ENCODE measurements at places on chromosomes 2 and 18. TPM values are rescaled to one million over a fixed set of nuclear protein-coding genes. Genes with fewer than 3 reads are reported as not detected.

The DQX1 gene
- total RNA-seq = under 0.01 TPM

DNA sequence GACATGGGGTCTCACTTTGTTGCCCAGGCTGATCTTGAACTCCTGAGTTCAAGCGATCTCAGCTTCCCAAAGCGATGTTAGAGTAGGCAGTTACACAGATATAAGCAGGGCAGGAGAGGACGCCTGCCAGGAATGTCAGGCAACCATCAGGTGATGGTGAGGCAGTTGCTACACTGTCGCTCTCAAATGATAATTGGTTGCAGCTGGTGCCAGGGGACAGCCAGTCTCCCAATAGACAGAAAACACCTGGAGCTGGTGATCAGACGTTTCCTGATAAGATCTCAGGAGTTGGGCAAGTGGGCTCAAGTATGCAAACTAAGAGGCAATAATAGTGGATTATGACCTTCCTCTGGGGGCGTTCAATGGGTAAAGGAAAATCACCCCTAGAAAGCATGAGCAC lies 163.1 kb upstream of the RGPD4 start:
- no peak for DNase-seq

The LCT gene
- 0.27 TPM for total RNA-seq

DNA sequence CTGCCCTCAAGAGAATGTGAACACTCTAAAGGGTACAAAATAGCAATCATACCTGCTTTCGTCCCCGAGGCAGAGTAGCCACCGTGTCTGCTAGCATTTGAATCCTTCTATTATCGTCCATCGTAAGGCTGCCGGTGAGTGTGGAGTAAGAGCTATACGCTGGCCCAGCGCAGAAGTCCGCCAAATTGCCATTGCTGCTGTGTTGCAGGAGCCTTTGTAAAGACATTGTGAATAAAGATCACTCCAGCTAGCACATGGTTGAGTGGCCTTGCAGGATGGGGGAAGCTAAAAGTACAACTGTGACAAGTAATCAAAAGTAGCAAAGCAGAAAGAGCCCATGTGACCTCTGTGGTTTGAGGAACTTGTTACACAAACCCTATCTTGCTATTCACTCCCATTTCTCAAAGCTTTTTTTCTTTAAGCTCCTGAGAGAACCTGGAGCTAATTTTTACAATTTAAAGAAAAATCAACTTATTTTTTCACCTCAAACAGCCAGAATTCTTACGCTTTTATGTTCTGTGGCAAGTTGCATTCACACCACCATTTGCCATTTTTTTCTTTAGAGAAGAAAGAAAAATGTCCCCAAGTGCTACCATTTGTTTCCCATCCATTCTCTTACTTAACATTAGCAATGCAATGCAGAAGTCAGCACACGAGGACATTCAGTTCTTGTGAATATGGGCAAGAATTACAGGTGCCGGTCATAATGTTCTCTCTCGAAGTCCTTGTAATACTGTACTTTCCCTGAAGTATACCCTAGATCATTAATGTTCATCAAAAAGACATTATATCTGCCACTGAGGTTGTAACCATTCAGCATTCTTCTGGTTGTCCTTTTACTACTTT lies at the start of gene CYTIP:
Gene CYTIP, minus strand, starts transcription at position 295 of the 846 bp plus-strand sequence. Its CDS starts 69 bp downstream, at position 226.
- DNase-seq = peak; percentile 70

GRCh38 chr2:221308507-221309066 lies 263.5 kb downstream of the EPHA4 start:
- DNase-seq = no peak

DNA sequence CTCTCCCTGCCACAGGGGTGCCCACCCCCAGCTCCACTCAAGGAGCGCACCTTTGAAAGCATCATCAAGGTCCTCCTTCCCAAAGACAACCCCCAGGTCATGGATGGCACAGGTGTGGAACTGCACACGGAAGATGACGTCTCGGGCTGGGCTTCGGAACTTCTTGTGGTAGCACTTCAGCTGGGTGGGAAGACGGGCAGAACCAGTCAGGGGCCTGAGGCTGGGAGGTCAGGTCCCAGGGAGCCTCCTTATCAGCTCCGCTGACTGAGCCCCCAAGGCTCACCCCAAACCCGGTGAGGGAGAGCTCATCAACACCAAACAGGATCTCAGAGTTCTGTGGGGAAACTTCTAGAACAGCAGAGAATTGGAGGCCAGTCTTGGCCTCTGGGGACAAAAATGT lies 117.8 kb downstream of the TNS1 start:
- DNase-seq = no peak

DNA sequence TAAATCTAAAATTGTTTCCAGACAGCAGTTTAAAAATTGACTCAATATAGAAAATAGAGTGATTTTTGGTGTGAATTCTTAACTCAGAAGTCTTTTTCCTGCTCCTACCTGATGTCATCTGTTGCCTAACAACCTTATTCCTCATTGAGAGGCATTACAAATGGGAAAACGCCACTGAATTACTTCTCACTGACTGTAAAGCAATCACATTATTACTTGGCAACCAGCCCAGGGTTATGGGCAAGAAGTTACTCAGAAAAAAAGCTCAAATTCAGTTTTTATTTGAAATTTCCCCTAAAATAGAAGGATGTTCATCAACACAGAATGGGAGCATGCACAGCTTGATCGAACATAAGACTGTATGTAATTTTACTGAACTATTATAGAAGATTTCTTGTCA lies 201.8 kb upstream of the GULP1 start:
- DNase-seq = no peak

The AQP4 gene
- not detected for total RNA-seq

GRCh38 chr2:151902829-151903228 lies 74.6 kb upstream of the ARL5A start:
- DNase-seq = no peak

The STEAP3 gene
- total RNA-seq = 13.5 TPM

The SOX11 gene
- total RNA-seq = not detected

The IL36A gene
- under 0.01 TPM for total RNA-seq

The CDH2 gene
- total RNA-seq = 3.5 TPM

DNA sequence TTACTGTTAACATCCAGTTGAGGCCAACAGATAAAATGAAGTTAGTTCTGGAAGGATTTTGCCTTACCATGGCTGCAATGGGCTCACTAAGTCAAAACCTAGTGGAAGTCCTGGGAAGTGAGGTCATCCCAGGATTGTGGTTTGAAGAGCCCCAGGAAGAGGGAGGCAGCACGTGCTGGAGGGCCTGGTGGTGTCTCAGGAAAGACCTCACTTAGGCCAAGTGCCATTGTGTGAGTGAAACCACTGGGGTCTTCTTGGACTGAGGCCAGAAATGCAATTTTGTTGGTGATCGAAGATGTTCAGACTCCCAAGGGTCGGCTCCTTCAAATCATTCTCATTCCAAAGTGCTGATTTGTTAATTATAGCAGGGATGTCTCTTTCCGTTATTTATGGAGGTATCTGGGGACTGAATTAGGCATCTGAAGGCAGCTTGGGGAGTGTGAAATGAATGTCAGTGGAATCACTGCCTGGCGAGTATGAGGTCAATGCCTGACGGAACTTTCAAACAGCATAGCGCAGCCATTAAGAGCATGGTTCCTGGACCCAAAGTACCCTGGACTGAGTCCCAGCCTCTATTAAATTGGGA lies 60.0 kb downstream of the IL1R2 start:
- DNase-seq = no peak

GRCh38 chr2:179444056-179444455 lies 179.4 kb upstream of the SESTD1 start:
- no peak for DNase-seq

GRCh38 chr2:145010635-145011034 lies 490.7 kb upstream of the ZEB2 start:
- DNase-seq = no peak

All from hematopoietic multipotent progenitor cell (in vitro differentiated cells).